ENCODE measurements at places on chromosomes 5 and 9.

DNA sequence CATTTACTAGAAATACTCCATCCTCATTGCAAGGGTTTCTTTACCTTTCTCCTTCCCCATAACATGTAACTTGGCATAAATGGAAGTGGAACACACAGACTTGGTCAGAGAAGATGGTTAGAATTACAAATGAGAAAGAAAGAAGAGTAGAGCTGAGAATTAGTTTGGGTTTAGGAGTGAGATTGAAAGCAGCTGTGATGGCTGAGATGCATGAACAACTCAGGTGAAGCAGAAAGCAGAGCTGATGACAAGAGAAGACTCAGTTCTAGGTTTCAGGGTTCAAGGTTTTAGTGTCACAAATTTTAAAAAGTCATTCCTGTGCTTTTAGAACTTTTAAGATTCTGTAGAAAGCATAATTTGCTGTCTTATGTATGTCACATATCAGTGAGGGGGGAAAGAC, 54.0 kb downstream of the TMEM161B start:
- no peak for DNase-seq

DNA sequence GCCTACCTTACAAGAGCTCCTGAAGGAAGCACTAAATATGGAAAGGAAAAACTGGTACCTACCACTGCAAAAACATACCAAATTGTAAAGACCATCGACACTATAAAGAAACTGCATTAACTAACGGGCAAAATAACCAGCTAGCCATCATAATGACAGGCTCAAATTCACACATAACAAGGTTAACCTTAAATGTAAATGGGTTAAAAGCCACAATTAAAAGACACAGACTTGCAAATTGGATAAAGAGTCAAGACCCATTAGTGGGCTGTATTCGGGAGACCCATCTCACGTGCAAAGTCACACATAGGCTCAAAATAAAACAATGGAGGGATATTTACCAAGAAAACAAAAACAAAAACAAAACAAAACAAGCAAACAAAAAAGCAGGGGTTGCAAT, 49.4 kb downstream of the POU5F2 start:
- DNase-seq, result no peak

- no peak for DNase-seq
Measured at GRCh38 chr5:161513942-161514341, 32.6 kb downstream of the GABRB2 start.

GRCh38 chr5:2192496-2192895, 309.8 kb upstream of the IRX4 start:
- DNase-seq, result no peak

GRCh38 chr9:116303270-116303669, 149.7 kb downstream of the PAPPA start:
- DNase-seq, result no peak

- no peak for DNase-seq
Measured at GRCh38 chr9:19342947-19343346, 37.1 kb downstream of the RPS6 start.

DNA sequence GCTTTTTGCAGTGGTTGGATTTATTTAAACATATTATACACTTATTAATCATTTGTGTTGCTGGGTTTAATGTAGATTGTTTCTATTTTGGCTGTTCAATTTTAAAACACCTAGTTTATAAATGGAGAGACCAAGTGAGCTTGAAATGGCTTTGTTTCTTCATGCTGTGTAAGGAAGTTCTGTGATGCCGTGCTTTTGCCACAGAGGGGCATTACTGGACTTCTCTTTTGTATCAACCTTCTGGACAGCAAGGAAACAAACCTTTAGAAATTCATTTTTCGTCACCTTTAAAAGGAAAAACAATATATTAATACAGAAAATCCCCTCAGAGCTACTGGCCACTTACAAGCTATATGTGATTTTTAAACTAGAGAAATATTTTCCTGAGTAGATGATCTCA, 81.9 kb downstream of the DMRTA1 start:
- DNase-seq, result peak; percentile 39

DNA sequence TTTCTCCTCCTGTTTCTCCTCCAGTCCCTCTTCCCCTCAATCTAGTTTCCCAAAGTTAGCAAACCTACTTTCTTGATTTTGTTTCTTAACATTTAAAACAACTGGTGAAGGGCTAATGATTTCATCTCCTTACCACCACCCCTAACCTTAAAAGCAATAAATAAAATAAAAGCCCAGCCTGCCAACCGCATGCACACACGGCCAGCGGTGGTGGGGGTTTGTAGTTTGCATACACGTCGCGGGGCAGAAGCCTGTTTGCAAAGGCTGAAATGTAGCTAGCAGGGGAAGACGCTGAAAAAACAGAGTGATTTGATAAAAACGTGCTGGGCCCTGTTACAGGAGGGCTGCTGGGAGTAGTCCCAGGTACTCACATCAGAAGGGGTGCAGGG, 1.9 kb upstream of the DMRT2 start:
- DNase-seq, result no peak

- peak; percentile 11 for DNase-seq
Measured at GRCh38 chr5:166505544-166505943, 1785.9 kb upstream of the WWC1 start.

- no peak for DNase-seq
Measured at GRCh38 chr5:101292199-101292598, 389.1 kb upstream of the ST8SIA4 start.

DNA sequence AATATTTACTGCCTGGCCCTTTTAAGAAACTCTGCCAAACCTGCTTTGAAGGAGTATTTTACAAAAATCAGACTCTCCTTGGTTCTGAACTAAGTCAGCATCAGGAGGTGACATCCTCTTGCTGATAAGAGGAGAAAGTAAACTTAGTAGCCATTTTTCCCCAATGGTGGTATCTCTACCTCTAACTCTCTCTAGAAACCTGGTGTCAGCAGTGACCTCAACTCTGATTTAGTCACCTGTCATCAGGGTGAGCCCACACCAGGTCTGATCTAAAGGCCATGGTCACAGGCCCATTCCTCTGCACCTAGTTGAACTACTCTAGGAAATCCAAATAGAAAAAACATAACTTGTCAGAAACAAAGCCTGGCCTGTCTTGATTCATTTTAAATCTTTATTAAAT, 4.2 kb downstream of the CARNMT1 start:
- DNase-seq, result no peak

DNA sequence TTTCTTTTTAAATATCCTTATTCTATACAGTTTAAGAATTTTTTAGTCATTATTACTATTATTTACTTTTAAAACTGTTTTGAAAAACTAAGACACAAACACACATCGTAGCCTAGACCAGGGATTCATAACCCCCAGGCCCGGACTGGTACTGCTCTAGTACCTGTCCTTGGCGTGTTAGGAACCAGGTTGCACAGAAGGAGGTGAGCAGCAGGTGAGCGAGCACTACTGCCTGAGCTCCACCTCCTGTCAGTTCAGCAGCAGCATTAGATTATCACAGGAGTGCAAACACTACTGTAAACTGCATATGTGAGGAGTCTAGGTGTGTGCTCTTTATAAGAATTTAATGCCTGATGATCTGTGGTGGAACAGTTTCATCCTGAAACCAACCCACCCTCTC, 357.0 kb downstream of the PTPRD start:
- DNase-seq, result no peak

DNA sequence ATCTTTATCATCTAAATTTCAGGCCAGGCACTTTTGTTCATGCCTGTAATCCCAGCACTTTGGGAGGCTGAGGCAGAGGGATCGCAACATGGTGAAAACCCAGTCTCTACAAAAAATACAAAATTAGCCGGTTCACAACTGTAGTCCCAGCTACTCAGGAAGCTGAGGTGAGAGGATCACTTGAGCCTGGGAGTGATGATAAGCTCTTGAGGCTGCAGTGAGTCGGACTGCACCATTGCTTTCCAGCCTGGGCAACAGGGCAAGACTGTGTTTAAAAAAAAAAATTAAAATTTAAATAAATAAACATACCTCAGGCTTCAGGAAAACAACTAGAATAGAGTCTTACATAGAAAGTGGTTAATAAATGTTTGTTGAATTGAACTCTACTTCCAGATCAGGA, 147.4 kb downstream of the AGTPBP1 start:
- DNase-seq, result no peak

DNA sequence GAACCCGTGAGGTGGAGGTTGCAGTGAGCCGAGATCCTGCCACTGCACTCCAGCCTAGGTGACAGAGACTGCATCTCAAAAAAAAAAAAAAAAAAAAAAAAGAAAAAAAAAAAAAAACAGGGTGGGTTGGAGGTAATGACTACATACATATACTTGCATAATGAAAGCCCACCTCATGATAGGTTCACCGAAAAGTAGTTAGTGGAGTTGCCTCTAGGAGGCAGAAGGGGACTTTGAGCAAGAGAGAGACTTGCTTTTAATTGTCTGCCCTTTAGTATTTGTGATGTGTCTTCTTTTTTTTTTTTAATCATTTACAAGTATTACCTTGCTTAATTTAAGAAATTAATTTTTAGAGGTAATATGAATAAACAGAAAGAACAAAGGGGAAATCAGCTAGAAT, 99.8 kb downstream of the PPARGC1B start:
- DNase-seq, result peak; percentile 48
